ENCODE measurements at places on chromosomes 3 and 15.

DNA sequence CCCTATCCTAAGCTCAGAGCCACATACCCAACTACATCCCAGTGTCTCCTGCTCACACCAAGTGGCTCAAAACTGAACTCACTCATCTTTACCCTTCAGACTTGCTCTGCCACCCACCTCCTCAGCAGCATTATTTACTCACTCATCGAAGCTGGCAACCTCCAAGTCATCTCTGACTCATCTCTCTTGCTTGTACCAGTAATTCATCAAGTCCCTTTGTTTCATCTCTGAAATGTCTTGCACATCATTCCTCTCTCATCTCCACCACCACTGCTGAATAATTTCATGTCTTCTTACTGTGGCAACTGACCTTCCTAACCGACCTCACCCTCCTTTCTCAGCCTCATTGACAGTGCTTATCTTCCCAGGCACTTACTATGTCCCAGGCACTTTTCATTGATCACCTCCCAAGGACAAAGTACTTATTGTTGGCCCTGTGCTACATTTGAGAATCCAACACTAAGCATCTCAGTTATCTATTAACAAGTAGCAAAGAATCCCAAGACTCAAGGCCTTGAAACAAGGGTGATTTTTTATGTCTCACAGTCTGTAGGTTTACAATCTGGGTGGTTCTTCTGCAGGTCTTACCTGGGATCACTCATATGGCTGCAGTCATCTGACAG, 82.0 kb downstream of the MRPL46 start:
- DNase-seq, result no peak

GRCh38 chr15:70563561-70564095, 199.7 kb downstream of the UACA start:
- no peak for DNase-seq

DNA sequence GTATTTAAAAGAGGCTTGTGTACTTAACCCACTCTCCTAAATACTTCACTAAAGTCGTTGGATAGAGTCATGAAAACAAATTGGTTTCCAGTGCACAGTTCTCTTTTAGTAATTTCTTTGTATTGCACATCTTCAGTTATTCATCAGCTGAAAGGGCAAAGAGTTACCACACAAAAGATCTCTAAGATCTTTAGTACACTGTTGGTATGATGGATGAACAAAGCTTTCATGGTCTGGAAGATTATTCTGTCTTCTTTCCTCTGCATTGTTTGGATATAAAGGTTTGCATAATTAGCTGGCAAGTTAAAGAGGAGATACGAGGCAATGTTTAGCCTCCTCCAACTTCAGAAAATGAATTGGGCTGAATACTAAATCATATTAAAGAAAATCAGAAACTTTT, 40.5 kb downstream of the BCHE start:
- DNase-seq, result no peak

- no peak for DNase-seq
Measured at GRCh38 chr3:97350971-97351370, 413.6 kb upstream of the ARL6 start.

DNA sequence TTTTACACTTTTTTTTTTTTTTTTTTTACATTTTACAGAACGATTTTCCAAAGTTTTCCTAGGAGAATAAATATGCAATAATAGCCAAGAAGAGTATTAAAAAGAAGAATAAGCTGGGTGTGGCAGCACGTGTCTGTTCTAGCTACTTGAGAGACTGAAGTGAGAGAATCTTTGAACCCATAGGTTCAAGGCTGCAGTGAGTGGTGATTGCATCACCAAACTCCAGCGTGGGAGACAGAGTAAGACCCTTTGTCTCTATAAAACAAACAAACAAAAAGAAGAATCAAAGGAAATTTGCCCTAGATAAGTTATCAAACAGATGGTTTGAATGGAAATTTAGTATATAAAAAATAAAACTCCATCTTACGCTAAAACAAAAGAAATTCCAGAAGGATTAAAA, 13.3 kb downstream of the XRN1 start:
- peak; percentile 12 for DNase-seq

- DNase-seq, result no peak
Measured at GRCh38 chr15:100762913-100763834, 116.5 kb upstream of the ALDH1A3 start.

DNA sequence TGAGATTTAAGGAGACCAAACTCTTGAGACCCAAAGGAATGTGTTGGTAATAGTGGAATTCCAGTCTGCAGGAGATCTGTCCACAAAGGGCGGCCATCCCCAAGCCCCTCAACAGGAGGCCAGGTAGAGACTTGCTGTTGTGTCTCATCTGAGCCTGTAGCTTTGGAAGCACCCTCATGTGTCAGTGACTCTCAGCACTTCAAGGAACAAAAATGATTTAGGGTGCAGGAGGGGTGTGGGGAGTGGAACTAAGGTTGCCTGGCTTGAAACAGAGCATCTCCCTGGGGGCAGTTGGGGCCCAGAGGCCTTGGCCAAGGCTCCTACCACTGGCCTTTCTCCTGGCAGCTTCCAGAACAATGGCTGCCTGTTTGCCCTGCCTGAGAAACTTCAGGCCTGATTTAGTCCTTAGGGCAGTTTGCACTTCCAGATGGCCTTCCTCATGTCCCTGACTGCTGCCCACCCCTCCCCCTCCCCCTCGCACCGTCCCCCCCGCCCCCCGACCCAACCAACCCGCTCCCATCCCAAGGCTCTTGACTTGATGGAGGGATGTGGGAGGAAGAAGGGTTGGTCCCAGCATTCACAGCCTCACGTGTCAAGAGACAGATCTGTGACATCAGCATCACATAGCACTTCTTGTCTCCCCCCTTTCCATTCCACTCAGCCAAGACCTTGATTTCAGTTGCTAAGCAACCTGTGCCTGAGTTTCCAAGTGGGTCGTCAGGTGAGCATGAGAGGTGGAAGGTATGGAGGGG, 77.1 kb downstream of the CORO2B start:
- no peak for DNase-seq
